ENCODE measurements at places on chromosomes 13 and 19.

GRCh38 chr13:50152224-50152623 is 137.0 kb downstream of the KCNRG start:
- DNase-seq = no peak

DNA sequence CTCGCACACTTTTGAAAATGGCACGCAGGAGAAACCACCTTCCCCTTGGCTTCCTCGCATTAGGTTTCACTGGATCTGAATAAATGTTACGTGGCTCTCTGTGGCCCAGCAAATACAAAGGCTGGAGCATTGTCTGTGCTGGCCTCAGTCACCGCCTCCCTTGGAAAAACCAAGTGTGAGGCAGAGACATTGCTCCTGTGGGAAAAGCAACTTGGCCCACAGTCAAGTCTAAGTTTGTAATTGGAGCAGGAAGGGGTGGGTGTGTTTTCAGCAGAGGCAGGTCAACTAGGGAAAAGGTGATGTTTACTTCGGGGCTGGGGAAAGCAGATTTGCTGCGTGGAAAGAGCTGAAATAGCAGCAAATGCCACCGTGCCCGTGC is 101.6 kb downstream of the IRS2 start:
- DNase-seq = no peak

- no peak for DNase-seq
These were observed 7.0 kb upstream of the TLE6 start for GRCh38 chr19:2970201-2970835.

DNA sequence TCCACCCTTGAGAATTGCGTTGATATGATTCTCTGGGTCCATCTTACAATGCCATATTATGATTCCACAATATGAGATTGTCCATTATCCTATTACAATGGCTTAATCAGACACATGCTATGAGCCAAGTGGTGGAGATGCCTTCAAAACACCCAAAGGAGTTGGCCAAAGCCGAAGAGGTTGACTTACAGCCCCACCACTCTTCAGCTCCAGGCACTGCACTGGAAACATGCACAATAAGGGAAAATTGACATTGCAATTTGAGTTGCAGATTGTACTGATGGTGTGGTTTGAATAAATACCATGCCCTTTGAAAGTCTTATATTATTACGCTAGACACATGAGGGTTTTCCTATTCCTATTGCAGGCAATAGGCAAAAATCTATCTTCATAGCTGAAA is 75.4 kb upstream of the TNFSF11 start:
- DNase-seq = no peak

GRCh38 chr19:19297759-19298158 is 22.6 kb downstream of the SUGP1 start:
- DNase-seq = no peak

DNA sequence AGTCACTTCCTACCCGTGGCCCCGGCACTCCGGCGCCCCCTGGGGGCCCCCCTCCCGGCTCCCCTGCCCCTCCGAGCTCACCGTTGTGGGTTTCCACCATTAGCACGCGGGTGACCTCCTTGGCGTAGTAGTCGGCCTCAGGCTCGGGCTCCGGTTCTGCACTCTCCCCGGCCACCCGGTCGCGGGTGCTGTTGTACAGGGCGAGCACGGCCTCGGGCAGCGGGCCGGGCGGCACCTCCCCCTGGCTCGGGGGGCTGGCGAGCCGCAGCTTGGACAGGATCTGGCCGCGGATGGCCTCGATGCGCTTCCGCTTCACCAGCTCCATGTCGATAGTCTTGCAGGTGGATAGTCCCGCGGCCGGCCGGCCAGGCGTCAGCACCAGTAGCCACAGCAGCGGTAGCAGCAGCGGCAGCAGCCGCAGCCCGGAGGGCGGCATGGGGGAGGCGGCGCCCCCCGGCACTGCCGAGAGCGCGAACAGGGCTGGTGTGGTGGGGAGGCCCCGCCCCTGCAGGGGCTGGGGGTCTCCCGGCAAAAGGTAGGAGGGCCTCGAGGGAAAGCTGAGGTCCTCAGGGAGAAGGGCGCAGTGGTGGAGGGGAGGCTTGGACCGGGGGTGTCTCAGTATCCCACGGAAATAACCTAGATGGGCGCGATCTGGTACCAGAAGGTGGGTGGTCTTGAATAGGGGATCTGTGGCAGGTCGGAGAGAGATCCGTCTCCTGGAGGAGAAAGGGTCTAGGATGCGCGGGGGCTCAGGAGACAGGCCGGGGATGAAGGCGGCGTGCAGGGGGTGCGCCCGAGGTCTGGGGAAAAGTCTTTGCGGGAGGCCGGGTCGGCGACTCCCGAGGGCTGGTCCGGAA is 885 bp downstream of the TGFB1 start:
- DNase-seq = peak; percentile 56

- DNase-seq = no peak
These were observed 38.9 kb downstream of the STOML3 start for GRCh38 chr13:38951525-38952313.

DNA sequence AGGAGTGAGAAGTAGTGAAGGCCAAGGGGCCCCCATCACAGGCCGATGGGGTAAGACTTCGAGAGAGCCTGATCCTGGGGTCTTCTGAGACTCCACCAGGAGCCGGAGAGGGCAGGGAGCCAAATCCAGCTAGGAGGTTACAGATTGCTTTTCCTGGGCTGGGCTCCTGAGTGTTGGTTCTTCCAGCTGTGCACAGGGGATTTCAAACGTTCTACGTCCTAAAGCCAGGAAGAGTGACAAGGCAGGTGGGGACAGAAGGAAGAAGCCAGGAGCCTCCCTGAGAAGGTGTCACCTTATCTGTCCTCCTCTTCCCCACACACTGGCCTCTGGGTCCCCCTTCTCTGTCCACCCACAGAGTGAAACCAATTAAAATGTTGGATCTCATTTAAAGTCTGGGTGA is 16.1 kb upstream of the TPRX2 start:
- DNase-seq = no peak

DNA sequence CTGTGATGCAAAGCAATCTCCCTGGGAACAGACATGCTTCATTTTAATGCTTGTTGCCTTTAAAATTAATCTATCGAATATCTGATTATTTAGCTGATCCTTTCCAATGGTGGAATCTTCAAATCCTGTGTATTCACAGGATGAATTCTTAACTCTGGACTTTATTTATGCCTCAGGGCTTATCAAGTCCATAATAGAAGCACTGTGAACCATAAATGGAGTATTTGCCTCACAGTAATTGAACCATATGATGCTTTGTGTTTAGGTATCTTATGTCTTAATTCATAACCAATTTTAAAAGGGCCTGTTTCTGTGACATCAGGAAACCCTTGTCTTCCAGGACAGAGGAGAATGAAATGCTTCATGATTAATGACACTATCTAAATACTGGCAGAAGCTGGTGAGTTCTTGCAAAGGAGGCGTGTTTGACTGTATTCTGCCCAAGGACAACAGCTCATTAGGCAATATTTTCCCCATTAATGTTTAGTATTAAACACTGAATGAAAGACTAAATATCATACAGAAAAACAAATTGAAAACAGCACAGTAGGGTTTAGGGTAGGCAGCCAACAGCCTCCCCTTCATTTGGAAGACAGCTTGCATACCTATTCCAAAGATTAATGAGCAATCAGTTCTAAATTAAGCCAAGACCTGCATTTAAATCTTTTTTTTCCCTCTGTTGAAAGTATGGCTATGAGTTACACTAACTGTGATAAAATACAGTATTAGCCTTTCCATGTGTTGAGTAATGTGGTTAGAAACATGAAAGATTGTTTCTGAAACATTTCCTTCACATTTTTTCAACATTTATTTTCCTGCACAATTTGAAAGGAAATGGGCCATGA is 709.4 kb downstream of the PCDH9 start:
- no peak for DNase-seq

GRCh38 chr13:71879129-71879535 is 12.1 kb upstream of the DACH1 start:
- DNase-seq = no peak

GRCh38 chr19:53130506-53130905 is 2.2 kb downstream of the ZNF415 start:
- no peak for DNase-seq

- DNase-seq = no peak
These were observed 38.1 kb downstream of the UCHL3 start for GRCh38 chr13:75587679-75588078.

GRCh38 chr13:46666727-46667456 is 113.9 kb downstream of the LRCH1 start:
- no peak for DNase-seq

DNA sequence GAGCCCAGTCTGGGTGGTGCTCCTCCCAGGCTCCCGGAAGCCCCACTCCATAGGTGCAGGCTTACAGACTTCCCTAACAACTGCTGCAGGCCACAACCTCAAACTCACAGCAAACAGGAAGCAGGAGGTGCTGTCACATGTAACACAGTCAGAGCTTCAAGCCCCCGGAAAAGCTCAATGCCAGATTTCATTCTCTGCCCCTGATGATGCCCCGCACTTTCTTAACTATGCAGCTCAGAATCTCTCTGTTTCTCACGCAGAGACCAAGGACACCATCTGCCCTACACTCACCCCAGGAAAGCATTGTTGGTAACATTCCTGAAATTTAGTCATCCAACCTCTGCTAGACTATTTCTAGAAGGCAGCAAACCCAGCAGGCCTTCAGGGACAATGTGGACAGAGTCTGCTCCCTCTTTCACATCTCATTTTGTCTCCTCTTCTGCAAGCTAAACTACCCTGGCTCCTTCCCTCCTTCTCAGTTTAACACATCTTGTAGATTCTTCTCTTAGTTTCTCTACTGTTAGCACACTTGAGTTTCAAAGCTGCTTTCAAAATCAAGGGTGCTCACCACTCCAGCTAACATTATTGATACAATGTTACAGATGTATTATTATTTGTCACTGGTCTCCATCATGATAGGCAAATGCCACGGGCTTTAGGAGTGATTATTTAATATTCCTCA is 162.5 kb downstream of the KCTD12 start:
- DNase-seq = no peak

DNA sequence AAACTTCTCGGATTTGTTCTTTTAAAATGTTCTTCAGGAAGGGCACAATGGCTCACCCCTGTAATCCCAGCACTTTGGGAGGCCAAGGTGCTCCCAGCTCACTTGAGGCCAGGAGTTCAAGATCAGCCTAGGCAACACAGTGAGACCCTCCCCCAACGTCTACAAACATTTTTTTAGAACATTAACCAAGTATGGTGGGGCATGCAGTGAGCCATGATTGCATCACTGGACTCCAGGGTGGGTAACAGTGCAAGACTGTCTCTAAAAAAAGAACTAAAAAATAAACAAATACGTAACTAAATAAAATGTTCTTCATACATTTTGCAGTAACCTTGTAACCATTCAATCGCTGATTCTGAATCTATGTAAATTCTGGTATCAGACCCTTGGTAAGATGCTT is 2.1 kb upstream of the IPO5 start:
- no peak for DNase-seq

GRCh38 chr13:97752961-97753668 is 200.4 kb upstream of the IPO5 start:
- DNase-seq = no peak

- no peak for DNase-seq
These were observed 68.9 kb upstream of the FREM2 start for GRCh38 chr13:38617936-38618335.

DNA sequence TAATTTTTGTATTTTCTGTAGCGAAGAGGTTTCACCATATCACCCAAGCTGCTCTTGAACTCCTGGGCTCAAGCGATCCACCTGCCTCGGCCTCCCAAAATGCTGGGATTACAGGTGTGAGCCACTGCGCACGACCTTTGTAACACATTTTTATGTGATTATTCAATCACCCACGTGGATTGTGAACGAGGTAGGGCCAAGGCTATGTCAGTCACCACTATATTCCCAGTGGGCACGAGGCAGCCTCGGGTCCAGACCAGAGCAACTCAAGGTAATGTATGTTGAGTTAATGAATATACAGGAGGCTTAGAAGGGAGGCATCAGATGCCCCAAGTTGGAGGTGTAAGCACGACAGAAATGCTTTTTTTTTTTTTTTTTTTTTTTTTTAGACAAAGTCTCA is 8.9 kb downstream of the PTGIR start:
- no peak for DNase-seq

- peak; percentile 30 for DNase-seq
These were observed 47.4 kb upstream of the RCBTB2 start for GRCh38 chr13:48580185-48580803.

- no peak for DNase-seq
These were observed 129.9 kb downstream of the RNF17 start for GRCh38 chr13:24893863-24894262.

DNA sequence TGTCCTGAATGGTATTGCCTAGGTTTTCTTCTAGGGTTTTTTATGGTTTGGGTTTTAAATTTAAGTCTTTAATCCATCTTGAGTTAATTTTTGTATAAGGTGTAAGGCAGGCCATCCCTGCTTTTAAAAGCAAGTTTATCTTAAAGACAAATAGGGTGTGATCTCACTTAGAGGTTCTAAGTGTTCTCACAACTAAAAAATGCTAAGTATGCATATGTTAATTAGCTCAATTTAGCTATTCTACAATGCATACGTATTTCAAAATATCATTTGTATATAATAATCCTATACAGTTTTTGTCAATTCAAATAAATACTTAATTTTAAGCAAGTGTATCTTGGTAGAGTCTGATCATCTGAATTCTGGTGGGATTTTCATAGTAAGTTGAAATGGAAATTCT is 50.4 kb downstream of the MBNL2 start:
- no peak for DNase-seq

DNA sequence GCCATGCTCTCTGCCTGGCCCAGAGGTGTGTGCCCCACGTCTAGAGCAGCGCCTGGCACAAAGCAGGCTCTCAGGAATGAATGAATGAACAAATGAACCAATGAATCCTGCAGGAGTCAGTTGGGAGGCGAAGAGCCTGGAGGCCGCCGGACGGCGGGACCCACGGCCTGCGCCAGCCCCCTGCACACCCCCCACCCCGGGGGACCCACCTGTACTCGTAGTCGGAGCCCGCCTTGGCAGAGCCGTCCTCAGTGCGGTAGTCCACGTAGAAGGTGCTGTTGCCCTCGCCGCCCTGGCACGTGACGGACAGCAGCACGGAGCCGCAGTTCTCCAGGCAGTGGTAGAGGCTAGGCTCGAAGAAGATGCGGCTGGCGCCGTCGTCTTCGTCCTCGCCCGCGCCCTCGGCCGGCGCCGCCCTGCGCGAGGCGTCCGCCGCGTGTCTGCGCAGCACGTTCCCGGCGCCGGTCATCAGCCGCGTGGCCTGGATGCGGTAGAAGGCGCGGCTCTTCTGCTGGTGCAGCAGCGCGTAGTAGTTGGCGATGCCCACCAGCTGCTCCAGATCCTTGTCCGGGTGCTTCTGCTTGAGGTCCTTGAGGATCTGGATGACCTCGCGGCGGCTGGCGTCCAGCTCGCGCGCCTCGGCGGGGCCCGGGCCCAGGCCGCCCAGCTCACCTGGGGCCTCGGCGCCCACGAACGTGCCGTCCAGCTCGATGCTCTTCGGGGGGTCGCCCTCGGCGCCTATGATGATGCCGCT is 14.8 kb downstream of the SLC8A2 start:
- no peak for DNase-seq

Measured in stimulated activated CD4-positive, alpha-beta T cell treated with anti-CD3 and anti-CD28 coated beads, Interleukin-1b, Interleukin-23, amount 100 ng/mL, for 1 hour (primary cell).